ENCODE measurements at places on chromosomes 5 and 9. TPM values are rescaled to one million over a fixed set of nuclear protein-coding genes. Genes with fewer than 3 reads are reported as not detected.

Gene STPG3
- total RNA-seq = not detected

Gene IL33
- total RNA-seq = 12.7 TPM

Gene SOHLH1
- not detected for total RNA-seq

Gene PAXX
- 19.6 TPM for total RNA-seq

Gene ABL1
- total RNA-seq = 97.0 TPM

Gene AK1
- 66.9 TPM for total RNA-seq

Gene CLIC3
- 0.29 TPM for total RNA-seq

Gene CDC37L1
- 10.6 TPM for total RNA-seq

Gene BTNL8
- total RNA-seq = not detected

Gene SKP2
- 46.0 TPM for total RNA-seq

Gene DCP2
- 59.6 TPM for total RNA-seq

Gene GOLGA2
- total RNA-seq = 79.7 TPM

Gene CSF1R
- not detected for total RNA-seq

Gene BHMT2
- total RNA-seq = 3.0 TPM

Gene SLC6A3
- total RNA-seq = not detected

Gene FER
- total RNA-seq = 21.8 TPM
